ENCODE measurements at places on chromosomes 12 and 14. TPM values are rescaled to one million over a fixed set of nuclear protein-coding genes. Genes with fewer than 3 reads are reported as not detected.

The COX8C gene
- total RNA-seq, result not detected

DNA sequence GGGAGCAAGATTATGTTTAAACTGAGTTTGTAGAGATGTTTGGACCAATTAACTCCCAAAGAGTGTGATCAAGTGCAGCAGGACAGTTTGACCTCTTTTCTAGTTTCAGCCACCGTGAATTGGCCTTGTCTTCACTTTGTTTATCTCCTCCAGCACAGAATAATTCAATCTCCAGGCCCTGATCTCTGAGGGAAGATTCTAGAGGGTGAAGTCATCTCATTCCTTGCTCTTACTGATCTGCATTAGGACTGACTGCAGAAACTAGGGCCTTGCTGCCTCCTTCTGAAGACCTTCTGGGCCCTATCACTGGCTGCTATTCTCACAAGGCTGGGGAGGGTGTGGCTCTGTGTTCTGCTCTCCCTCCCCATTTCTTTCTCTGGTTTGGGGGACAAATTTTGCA, 29.4 kb downstream of the C12orf75 start:
- no peak for DNase-seq
- peaks cover 31% of the 10 kb centered on the region for H3K4me1 ChIP-seq
- peaks cover 29% of the 10 kb centered on the region for H3K36me3 ChIP-seq
- H3K27me3 ChIP-seq, result no peaks in the 10 kb centered on the region

GRCh38 chr12:5809586-5809985, 135.5 kb downstream of the ANO2 start:
- no peaks in the 10 kb centered on the region for H3K4me1 ChIP-seq
- H3K27ac ChIP-seq, result no peak overlapping the region
- H3K27me3 ChIP-seq, result no peaks in the 10 kb centered on the region
- no peak overlapping the region for H3K4me3 ChIP-seq
- DNase-seq, result no peak
- H3K36me3 ChIP-seq, result no peaks in the 10 kb centered on the region

The TMEM260 gene
- 12.0 TPM for total RNA-seq

The TOMM20L gene
- total RNA-seq, result not detected

- no peaks in the 10 kb centered on the region for H3K27me3 ChIP-seq
- no peak for DNase-seq
Observed at GRCh38 chr12:10600988-10601387, 12.4 kb downstream of the MAGOHB start.

The TC2N gene
- 18.6 TPM for total RNA-seq

All from activated CD4-positive, alpha-beta T cell treated with anti-CD3 and anti-CD28 coated beads, Interleukin-2, amount 10 ng/mL, durations not matched to agents 24 days and 14 days (primary cell).